ENCODE measurements at places on chromosomes 7 and 10.
A peak's percentile ranks its signal among the peaks of the same experiment; 100 is the strongest.

GRCh38 chr10:122999347-122999746 lies 9.2 kb downstream of the IKZF5 start:
- peak; percentile 29 for DNase-seq

GRCh38 chr10:25094590-25094989 lies 78.2 kb downstream of the THNSL1 start:
- no peak for DNase-seq

GRCh38 chr7:157707983-157708918 lies 371.4 kb downstream of the DNAJB6 start:
- no peak for DNase-seq

DNA sequence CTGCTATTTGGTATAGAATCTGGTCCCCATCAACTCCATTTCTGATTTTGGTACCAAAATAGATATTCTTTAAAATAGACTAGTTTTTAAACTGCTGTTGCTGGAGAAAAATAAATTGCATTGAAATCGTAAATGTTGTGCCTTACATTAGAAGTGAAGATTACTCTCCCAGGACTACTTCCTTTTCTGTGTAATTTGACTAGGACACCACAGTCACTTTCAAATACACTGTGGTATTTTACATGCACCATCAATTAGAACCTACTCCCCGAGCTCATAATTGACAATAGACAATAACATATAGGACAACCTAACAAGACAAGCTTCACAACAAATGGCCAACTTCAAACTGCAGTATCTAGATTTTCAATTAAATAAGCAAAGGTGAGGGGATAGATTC lies 211.5 kb downstream of the DGKB start:
- DNase-seq = no peak

GRCh38 chr7:55490099-55490498 lies 82.2 kb downstream of the VOPP1 start:
- no peak for DNase-seq

- DNase-seq = no peak
Observed at GRCh38 chr7:128003167-128003566, 28.1 kb downstream of the LRRC4 start.

DNA sequence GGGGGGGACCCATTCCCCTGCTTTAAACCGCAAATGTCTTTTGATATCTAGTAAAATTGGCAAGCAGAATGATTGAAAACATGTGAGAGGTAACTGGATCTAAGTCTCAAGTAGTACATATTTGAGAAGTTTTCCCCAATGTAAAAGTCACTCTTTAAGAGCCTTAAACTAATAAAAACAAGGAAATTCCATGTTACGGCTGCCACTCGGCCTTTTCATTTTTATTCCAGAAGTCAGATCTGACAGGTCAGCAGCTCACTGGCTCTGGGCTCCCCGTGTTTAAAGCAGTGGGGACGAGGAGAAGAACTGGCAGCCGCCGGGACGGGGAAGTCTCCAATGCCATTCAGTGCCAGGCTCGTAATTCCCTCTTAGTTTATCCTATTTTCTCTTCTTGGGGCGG lies 80.7 kb downstream of the CUX1 start:
- no peak for DNase-seq

DNA sequence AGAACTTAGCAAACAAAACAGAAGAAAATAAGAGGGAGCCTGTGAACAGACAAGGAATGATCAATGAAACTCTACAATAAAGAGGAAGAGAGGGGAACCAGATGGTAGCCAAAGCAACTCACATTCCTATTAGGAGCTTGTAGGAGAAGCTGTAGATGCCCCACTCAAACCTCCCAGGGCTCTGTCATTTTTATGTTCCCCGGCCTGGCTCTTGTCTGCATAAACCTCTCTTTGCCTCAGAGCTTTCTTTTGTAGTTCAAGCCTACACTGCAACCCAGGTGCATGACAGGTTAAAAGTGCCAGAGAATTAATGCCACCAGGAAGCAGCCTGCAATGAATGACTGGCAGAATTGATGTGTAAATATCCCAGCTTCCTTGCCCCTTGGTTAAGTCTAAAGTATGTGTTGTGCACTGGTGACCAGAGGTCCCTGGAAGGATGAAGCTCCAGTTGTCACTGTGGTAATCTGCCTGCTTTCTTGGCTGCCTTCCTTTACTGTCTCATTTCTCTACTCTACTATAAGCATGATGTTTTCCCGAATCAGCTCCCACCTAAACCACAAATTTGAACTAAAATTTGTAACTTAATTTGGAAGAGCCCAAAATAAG lies 40.4 kb downstream of the HDAC9 start:
- no peak for DNase-seq

DNA sequence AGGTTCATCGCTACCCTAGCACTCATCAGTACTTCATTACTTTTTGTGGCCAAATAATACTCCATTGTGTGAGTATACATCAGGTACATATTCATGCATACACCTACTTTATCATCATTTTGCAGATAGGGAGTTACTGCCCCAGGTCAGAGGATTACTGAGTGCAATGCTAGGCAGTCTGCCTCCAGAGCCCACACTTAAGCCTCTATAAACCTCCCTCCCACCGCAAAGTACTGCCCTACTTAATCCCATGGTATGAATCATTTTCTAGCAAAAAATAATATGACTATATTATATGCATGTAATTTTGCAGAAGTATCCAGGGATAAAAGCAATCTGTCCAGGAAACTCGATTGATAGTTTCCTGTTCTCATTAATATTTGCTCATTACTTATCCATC lies 194.3 kb downstream of the GRID1 start:
- DNase-seq = no peak

DNA sequence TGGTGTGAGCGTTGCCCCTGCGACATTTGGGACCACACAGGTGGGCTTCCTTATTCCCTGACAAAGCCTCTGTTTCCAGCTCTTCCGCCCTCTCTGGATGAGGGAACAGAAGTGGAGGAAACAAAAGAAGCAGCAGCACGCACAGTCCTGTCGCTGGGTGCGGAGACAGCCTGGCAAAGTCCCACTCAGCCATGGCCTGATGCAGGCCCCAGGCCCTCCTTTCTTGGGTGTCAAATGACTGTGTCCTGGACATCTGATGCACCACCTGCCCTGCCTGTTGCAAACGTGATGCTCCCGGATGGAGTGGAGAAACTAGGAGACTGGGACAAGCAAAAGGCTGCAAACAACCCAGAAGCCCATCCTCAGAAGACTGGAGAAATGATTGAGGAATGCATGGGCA lies 20.7 kb downstream of the ZMIZ2 start:
- DNase-seq = no peak

- DNase-seq = peak; percentile 62
Observed at GRCh38 chr7:100896732-100897608, 1.3 kb upstream of the ACHE start.

GRCh38 chr7:22863156-22863899 lies 40.7 kb upstream of the TOMM7 start:
- DNase-seq = no peak

DNA sequence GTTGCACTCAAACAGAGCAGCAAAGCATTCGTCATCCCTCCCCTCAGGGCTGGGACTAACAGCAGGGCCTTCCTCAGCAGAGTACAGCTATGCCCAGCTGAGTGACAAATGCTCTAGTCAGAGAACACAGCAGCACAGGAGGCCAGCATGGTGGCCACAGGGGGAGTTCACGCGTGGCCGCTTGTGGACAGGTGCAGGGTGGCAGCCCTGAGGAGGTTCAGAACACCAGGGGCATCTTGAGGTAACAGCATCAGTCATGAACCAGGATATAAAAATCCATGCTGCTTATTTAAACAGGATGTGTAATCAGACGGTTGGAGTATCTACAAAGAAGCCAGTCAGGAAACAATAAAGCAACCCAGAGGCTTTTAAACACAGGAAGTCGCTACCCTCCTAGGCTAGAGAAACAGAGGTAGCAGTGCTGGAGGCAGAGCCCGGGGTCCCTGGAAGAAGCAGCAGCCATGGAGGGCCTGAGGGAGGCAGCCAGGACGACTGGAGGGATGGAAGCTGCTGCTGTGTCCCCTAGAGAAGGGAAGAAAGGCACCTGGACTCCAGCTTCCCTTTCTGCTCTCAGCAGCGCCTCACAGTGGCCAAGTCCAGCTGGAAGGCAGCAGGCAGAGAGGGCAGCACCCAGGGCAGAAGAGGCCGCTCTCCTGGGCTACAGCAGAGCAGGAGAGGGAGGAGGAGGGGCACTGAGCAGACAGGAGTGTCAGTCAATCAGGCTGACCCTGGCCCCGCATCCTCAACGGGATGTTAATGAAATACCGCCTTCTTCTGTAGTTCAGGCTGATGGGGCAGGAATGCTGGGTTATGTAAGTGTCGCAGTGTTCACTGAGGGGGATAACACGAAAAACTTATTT lies 70.8 kb upstream of the UCN3 start:
- peak; percentile 77 for DNase-seq

DNA sequence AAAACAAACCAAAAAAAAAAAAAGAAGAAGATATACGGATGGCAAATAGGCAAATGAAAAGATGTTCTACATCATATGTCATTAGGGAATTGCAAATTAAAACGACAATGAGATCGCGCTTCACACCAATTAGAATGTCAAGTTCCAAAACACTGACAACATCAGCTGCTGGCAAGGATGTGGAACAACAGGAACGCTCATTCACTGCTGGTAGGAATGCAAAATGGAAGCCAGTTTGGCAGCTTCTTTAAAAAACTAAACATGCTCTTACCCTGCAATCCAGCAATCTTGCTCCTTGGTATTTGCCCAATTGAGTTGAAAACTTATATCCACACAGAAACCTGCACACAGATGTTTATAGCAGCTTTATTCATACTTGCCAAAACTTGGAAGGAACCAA lies 34.8 kb downstream of the CALML5 start:
- DNase-seq = no peak

DNA sequence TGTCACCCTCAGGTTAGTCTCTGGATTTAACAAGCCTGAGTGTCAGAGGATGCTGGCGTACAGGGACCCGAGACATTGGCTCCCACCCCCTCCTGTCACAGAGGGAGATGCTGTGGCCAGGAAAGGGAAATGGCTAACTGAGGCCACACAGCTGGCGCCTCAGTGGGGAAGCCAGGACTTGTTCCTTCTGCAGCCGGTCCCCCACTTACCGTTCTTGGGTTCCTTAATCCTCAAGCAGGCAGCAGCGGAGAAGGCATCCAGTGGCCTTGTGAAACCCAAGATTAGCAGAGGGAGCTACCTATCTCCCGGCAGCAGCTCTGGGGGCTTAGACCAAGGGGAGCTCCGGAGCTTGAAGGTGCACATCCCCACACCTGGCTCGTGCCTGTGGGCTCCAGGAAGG lies 65.4 kb downstream of the NEURL1 start:
- no peak for DNase-seq

GRCh38 chr10:45249978-45250693 lies 65.3 kb downstream of the OR13A1 start:
- DNase-seq = peak; percentile 96

DNA sequence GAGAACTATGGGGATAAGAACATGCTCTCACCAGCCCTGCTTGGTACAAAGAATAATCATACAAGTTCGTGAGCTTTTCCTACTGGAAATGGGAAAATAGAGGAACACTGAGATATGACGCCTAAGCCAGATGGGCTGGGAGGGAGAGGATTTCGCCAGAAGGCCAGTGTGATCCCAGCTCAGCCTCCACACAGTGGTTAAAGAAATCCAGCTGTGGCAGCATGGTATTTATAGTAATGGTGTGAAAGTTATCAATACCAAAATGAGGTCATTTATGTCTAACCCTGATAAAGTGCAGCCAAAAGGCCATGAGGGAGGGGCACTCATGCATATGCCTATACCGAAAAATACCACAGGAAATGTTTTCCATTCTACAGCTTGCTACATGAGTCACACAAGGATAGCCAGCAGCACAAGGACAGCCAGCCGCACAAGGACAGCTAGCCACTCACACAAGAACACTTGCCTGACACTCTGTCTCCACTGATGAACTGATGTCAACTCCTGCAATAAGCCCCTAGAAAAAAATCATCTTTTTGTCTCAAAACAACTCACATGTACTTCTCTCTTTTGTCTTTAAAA lies 49.4 kb downstream of the FRMPD2 start:
- DNase-seq = no peak

DNA sequence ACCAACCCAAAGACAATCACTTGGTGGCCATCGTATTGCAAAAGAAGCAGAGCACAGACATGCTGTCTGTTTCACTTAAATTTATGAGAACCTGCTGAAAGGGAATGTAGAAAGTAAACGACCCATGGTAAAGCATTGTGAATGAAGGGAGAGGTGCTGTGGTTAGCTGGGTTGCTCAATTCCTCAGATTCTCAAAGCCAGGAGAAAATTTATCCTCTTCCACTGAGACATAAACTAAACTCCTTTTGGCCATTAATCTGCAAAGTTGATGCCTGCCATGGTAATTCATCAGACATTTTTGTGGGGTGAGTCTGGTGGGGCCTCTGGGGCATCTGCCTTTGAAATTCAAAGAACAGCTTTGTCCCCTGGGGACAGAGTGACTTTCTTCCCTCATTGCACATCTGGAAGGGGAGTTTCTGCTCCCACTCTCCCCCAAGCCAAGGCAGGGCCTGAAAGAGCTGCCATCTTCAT lies 951.0 kb downstream of the LRMDA start:
- peak; percentile 6 for DNase-seq

DNA sequence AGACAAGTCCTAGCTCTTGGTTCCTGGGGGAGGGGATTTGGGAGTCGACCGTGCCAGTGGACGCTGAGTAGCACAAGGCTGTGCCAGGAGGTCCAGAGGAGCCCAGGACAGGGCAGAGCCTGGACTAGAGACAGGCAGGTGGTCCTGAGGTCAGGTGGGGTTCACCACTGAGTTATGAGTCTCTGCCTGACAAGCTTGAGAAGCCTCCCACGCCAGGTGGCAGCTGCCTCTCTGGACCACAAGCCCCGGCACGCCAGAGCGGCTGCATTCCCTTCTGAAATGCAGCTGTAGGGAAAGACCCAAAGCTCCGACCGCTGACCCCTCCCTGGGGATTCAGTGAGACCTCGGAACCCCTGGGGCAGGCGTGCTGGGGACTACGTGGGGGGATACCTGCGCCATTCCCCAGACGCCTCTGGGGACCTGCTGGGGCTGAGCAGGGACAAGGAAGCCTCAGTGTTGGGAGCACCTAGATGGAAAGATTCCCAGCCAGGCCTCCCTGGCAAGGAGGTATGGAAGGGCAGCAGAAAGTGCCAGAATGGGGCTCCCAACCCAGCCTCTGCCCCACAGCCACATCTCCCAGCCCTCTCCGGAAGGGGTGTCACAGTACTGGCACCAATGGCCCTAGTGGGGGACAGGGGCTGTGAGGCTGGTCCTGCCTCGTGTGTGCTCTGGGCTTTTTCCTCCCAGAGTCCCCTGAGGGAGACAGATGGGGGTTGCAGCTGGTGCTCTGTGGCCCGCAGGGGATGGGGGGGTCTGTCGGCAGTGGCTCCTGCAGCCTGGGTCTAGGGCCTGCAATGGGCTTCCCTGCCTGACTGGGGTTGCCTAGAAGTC lies 29.0 kb downstream of the PDGFA start:
- no peak for DNase-seq

DNA sequence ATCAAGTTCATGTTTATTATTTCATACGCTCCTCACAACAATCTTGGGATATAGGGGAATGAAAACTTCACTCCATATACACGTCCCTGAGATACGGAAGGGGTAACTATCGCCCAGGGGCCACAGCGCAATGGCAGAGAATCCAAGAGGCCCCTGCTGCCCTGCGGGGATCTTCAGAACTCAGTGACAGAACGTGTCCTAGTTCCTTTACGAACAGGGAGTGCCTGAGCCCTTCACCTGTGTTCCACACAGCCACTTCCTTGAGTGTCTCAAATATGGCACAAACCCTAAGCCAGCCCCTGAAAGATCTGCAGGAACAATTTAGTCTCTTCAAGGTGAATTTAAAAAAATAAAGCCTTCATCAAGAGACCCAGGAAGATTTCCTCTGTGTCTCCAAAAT lies 25.9 kb downstream of the LYZL1 start:
- no peak for DNase-seq

- no peak for DNase-seq
Observed at GRCh38 chr10:43110338-43111071, 27.7 kb upstream of the CSGALNACT2 start.

GRCh38 chr10:64023926-64024470 lies 502.8 kb downstream of the REEP3 start:
- DNase-seq = no peak
